ENCODE measurements at places on chromosomes 11 and 22.

DNA sequence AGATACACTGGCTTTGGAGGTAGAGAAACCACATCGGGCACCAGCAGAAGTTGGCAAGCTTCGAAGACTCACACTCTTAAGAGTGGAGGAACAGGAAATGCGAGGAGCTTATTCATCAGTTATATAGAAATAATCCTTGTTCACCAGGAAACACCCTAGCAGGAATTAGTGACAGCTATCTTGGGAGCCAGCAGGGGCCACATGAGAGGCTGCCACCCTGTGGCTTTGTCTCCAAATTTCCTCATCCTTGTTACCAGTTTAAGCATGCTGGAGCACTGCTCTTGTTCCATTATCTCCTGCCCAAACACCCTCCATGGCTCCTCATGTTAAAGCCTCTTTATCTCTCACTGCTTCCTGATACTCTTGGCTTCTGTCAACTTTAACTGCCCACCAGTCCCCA lies 131.0 kb downstream of the PLEKHA7 start:
- DNase-seq: no peak

DNA sequence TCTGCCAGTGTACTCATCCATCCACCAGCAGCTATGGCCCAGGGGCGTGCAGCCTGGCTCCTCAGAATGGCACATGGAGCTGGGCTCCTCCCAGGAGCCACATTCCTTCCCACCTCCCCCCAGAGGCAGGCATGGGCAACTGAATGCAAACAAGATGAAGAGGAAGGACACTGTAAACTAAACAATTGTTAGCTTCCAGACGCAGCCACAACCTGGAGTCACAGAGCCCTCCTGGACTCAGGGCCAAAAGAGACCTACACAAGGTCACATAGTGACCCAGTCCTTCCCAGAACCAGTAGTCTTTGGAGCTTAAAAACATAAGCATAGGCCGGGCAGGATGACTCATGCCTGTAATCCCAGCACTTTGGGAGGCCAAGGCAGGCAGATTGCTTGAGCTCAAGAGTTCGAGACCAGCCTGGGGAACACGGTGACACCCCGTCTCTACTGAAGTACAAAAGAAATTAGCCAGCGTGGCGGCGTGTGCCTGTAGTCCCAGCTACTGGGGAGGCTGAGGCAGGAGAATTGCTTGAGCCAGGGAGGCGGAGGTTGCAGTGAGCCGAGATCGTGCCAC lies 30.7 kb upstream of the CLDN5 start:
- DNase-seq: no peak

GRCh38 chr22:22937894-22938480 lies 50.4 kb downstream of the IGLL5 start:
- no peak for DNase-seq

DNA sequence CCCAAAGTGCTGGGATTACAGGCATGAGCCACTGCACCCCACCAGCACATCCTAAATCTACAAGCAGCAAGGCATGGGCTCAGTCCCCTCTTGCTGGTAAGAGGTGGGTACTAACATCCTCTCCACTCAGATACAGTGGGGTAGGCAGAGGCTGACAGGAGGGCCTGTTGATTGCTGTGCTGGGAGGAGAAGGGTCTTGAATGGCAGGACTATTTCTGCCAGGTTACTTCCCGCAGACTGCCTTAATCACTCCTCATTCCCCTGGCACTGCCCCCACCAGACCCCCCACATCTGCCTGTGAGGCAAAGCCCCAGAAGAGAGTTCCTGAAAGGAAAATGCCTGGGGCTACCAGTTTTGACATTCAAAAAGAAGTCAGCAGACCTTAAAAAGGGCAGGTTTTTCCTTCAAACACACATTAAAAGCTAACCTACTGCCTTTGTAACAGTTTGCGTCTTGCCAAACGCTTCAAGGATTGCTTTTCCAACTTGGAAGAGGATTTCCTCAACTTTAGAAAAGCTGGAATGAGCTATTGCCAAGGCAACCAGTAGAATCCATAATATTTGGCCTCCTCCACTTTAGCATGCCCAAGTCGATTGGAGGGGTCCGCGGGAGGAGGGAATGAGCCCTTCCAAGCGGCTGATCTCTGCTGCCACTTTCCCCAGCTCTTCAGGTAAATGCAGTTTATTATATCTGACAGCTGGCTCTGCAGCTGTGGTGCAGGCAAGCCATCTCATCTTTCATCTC lies 62.0 kb downstream of the FDX1 start:
- no peak for DNase-seq

GRCh38 chr11:134125507-134125906 lies 56.6 kb downstream of the JAM3 start:
- DNase-seq: no peak

DNA sequence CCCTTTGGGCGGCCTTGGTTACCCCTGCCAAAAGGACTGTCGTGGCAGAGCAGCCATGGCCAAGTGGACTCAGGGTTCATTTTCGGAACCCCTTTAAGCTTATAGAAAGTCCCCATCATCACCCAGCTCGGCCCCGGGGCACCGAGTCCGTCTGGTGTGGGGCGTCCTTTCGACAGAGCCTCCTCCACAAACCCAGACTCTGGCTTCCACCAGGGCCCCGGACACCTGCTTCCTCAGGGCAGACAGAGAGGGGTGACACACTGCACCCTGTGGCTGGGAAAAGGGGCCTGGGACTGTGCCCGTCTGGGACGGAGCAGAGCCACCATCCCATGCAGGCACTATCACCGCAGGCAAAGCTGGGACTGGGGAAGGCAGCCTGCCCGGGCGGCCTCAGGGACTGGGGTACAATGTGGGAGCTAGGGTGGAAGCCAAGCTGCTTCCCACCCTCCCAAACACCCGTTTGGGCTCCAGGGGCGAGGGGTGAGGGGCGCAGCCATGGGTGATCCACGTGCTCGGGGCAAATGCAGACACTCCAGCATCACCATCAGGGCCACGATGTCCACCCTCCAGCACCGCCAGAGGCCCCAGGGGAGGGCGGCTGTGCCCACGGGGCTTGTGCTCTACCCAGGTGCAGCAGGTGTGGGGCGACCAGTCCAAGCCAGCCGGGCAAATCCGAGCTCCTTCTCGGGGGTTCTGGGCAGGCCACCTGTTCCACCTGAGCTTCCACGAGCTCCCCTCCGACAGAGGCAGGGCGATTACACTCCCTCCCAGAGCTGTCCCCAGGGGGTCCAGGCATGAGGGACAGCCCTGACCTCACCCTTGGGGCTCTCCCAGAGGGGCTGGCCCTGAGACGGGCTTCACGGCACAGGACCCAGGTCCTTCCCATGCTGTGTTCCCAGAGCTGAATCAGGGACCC lies 11.7 kb upstream of the MRPL23 start:
- no peak for DNase-seq
